Effector memory CD4-positive, alpha-beta T cell (primary cell): ENCODE measurements at places on chromosomes 1 and 21.
A peak's percentile ranks its signal among the peaks of the same experiment; 100 is the strongest.

- no peak overlapping the region for H3K4me3 ChIP-seq
- H3K36me3 ChIP-seq = no peaks in the 10 kb centered on the region
- no peak for DNase-seq
- H3K4me1 ChIP-seq = no peaks in the 10 kb centered on the region
- no peaks in the 10 kb centered on the region for H3K27me3 ChIP-seq
- H3K27ac ChIP-seq = no peak overlapping the region
Observed at GRCh38 chr1:88398338-88398737, 285.7 kb upstream of the PKN2 start.

DNA sequence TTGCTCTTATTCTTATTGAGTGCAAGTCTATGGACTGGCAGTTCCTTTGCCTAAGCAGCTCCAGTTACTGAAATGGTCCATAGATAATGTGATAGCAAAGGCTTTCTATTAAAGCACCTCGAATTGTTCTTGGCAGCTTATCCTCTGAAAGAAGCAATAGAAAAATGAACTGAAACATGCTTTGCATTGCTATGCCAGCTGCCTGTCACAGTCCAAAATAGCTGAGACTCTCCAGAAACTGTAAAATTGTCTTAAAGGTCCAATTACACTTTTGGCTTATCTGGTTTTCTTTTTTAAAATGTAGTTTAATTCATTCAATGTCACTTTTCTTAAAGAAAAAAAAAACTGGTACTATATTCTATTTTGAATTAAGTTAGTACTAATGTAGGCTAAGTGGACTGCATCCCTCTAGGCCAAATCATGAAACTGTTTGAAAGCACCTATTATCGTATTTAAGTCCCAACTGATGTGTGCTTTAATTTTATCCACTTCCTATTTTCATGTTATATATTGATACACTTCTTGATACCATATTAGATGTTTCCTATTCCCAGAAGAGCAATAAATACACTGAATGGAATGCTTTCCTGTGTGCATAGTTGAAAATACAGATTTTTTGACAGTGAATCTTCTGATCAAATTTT, 208.0 kb upstream of the DEPDC1 start:
- DNase-seq = no peak
- H3K36me3 ChIP-seq = no peaks in the 10 kb centered on the region
- no peak overlapping the region for H3K4me3 ChIP-seq
- no peak overlapping the region for H3K27ac ChIP-seq
- H3K4me1 ChIP-seq = no peaks in the 10 kb centered on the region

DNA sequence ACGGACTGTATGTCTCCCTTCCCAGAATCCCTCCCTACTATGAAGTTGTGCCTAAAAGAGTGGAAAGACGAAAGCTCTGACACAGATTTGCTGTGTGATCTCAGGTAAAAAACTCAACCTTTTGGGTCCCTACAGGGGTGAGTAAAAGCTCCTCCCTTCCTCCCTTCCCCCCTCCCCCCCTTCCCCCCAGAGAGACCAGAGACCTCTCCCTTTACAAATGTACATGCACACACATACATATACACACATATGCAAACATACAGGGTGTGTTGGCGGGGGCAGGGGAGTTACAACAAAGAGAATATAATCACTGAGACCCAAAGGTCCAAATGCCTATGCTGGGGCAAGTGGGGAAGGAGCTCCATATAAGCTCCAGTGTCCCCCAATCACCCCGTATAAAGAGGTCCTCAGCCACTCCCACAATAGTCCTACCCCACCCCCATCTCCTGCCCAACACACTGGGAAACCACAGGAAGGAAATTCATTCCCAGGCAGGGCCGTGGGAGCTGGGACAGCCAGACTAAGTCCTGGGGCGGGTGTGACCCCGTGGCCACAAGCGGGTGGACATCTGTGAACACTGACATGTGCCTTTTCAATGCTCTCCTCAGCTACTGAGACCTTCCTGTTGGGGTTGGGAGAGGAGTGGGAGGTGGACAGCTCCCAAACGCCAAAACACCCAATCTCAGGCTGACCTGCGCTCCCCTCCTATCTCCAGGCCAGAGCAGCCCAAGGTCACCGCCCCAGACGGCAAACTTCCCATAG, 2.0 kb downstream of the MEF2D start:
- H3K4me1 ChIP-seq = peaks cover 80% of the 10 kb centered on the region
- H3K27me3 ChIP-seq = no peaks in the 10 kb centered on the region
- H3K27ac ChIP-seq = peak overlapping the region; percentile 95
- H3K4me3 ChIP-seq = peak overlapping the region; percentile 98
- DNase-seq = no peak
- peaks cover 4% of the 10 kb centered on the region for H3K36me3 ChIP-seq

- H3K27ac ChIP-seq = no peak overlapping the region
- H3K4me3 ChIP-seq = no peak overlapping the region
- no peak for DNase-seq
- no peaks in the 10 kb centered on the region for H3K36me3 ChIP-seq
- no peaks in the 10 kb centered on the region for H3K4me1 ChIP-seq
Observed at GRCh38 chr1:89953131-89953626, 41.7 kb upstream of the ZNF326 start.

DNA sequence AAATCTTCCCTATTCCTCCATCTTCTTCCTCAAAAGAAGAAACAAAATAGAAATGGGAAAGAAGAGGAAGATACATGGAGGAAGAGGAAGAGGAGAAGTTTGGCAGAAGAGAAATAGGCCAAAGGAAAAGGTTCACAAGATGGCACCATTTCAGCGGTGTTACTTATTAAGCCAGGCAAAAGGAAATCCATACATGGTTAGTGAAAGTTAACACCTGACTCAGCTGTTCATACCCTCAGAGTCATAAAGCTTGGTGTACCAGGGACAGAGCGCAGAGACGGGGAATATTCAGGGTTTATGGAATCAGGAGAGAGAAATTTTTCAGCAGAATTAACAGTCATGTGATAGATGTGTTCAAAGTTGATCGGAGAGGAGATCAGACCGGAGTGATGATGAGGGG, 70.6 kb downstream of the COQ8A start:
- no peaks in the 10 kb centered on the region for H3K36me3 ChIP-seq
- no peak overlapping the region for H3K4me3 ChIP-seq
- no peak overlapping the region for H3K27ac ChIP-seq
- DNase-seq = no peak

GRCh38 chr1:167185062-167185461, 35.6 kb upstream of the POU2F1 start:
- no peaks in the 10 kb centered on the region for H3K4me1 ChIP-seq
- H3K27me3 ChIP-seq = no peaks in the 10 kb centered on the region
- no peaks in the 10 kb centered on the region for H3K36me3 ChIP-seq
- DNase-seq = no peak
- H3K4me3 ChIP-seq = no peak overlapping the region
- H3K27ac ChIP-seq = no peak overlapping the region

DNA sequence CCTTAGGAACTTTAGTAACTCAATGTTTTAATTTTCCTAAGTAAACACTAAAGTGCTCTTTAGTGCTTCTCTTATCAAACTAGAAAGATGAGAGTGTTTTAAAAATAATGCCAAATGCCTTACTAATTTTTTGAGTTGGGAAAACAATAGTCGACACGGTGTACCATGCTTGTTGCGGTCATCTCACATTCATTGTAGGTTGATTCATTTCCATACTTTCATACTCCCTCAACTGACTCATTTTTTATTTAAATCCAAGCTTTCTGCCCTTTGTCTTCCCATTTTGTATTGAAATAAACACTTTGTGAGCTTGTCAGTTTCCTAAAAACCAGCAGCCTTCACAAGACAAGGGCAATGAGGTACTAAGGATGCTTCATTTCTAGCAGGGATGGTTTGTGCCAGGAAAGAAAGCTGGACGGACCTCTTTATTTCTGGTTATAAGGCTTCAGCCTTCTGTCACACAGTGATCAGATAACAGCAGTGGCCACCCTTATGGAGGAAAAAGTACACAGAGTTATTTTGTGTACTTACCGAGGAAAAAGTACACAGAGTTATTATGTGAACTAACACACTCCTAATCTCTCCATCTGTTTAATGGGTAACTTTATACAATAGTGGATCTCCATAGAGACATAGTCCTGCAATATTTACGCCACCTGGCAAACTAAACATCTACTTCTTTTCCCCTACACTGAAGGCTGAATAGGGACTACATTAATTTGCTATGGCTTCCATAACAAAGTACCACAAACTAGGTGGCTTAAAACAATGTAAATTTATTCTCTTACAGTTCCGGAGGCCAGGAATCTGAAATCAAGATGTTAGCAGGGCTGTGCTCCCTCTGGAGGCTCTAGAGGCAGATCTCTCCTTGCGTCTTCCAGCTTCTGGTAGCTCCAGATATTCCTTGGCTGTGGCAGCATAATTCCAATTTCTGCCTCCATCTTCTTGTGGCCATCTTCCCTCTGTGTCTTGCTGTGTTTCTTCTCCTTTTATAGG, 13.0 kb upstream of the CCDC190 start:
- H3K27me3 ChIP-seq = no peaks in the 10 kb centered on the region
- H3K4me1 ChIP-seq = no peaks in the 10 kb centered on the region
- H3K4me3 ChIP-seq = no peak overlapping the region
- no peak for DNase-seq
